Substantia nigra (tissue), 51 donors: ENCODE measurements at places on chromosomes 12 and 14.

- peak; percentile 29 for DNase-seq
These were observed at the start of gene KCNA5 for GRCh38 chr12:5043589-5044419. Gene KCNA5 (plus strand): TSS chr12:5043879. CDS start chr12:5044148, 269 bp downstream.

DNA sequence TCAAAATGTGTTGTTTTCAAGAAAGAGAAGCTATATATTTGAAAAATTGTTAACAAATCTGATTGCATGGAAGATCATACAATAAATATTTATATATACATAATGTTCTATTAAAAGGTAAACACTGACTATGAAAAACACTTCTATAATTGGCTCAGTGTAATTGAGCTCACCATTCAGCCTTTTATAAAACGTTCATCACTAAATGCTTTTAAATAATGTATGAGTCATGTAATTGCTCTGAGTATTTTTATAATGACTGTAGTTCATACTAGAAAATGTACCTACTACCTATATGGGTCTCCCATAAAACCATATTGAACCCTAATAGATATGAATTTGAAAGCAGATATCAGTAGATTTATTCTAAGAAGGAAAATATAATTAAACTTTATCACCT is 240.4 kb upstream of the MGAT4C start:
- no peak for DNase-seq

- DNase-seq = no peak
These were observed 168.4 kb upstream of the LRIG3 start for GRCh38 chr12:59088673-59089072.

DNA sequence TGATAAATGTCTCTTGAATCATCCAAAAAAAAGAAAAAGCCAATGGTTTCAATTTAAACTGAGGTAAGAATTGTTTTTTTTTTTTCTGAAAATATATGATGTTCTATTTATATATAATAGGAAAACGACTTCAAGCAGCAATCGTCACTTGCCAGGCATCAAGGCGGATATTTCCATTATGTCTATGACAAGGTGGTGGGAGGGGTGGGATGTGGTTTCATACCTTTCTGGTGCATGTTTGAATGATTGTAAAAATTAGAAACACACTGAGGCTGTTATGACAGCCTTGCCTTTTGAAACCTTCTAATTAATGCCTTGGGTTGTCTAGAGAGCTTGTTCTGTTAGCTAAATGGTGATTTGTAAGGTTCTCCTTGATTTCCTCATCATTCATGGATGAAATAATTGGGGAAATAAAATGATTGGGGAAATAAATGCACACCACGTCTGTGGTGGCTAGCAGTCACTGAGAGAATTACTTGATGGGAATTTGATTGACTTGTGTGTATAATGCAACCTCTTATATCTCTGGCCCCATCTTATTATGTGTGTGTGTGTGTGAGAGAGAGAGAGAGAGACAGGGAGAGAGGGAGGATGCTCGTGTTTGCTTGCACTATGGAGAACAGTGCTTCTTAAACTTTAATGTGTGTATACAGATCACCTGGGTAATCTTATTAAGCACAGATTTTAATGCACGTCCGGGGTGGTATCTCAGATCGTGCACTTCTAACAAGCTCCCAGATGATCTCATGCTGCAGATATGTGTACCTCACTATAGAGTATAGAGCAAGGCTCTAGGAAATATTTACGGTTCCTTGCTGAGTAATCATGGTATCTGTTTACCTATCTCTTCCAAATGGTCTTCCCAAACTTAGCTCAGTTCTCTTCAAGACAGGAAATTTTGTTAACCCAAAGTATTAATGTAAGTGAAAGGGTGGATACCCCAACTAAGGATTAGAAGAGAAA is 502.6 kb downstream of the DIO2 start:
- no peak for DNase-seq

DNA sequence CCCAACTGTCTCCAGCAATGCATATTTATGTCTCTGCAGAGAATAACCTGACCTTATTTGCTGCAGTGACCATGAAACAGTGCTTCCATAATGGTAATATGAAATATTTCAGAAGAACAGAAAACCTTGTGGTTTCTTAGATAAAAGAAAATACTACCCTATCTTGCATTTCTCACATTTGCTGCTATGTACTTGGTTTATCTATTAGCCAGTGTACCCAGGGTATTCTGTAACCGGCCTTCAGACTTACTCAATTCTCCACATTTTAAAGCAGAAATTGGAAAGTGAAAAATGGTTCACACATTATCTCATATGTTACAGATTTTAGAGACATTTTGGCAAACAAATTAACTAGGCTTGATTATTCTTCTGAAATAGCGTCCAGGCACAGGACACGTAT is 57.9 kb upstream of the CCDC91 start:
- DNase-seq = no peak

DNA sequence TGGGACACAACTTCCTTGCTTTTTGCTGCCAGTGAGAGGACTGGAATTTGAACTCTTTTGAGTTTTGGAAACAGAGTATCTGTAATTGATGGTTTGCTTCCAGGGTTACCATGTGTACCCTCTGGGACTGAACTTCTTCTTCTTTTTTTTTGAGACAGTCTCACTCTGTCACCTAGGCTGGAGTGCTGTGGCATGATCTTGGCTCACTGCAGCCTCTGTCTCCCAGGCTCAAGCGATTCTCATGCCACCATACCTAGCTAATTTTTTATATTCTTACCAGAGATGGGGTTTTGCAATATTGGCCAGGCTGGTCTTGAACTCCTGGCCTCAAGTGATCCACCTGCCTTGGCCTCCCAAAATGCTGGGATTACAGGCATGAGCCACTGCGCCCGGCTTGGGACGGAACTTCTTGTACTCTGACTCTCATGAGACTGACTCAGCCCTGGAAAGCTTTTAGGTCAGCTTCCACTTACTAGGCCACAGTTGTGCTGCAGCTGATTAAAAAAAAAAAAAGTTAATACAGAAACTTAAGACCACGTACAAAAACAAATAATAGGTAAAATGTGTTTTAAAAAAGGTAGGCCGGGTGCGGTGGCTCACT is 15.8 kb downstream of the SEL1L start:
- DNase-seq = no peak

- peak; percentile 96 for DNase-seq
These were observed at the start of gene RAPGEF3 for GRCh38 chr12:47758834-47759690. Gene RAPGEF3 (minus strand): TSS chr12:47758880. CDS start chr12:47758556, 324 bp downstream.

DNA sequence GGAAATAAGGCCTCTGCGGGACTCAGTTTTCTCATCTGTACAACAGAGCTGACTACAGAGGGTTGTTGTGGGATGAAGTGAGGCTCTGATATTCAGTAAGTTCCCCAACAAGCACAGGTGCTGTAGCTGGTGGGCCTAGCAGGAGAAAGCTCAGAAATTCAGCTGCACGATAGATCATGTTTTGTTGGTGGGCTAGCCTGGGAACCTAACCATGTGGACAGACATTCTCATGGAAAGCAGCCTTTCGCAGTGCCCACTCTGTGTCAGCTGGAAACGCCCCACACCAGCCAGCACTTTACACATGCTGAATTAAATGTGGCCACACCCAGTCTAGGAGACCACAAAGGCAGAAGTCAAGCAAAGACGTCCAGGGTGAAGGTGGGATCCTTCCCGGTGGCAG is 16.1 kb downstream of the PITPNM2 start:
- DNase-seq = no peak

- DNase-seq = no peak
These were observed 16.8 kb upstream of the TMEM119 start for GRCh38 chr12:108614639-108615038.

- no peak for DNase-seq
These were observed 86.7 kb downstream of the LRP6 start for GRCh38 chr12:12180136-12180535.
